ENCODE measurements at places on chromosomes 4 and X.
A peak's percentile ranks its signal among the peaks of the same experiment; 100 is the strongest.

DNA sequence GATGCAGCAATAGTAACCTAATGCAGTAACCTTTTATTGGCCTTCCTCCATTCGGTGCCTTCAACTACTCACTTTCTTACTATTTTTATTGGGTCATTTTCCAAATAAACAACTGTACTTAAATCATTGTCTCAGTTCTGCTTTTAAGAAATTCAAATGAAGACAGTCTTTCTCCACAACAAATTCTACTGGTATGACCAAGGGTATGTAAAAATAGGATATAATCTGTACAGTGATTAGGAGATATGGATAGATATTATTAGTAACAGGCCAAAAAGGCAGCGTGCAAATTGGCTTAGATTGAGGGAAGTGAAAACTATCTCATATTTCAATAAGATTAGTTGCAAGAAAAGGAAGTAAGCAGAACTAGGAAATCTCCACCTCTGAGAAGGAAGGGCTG lies 177.4 kb upstream of the PPP1R2C start:
- no peak for DNase-seq

- DNase-seq: peak; percentile 90
Measured at GRCh38 chr4:39697740-39698423, at the start of gene UBE2K. UBE2K (plus strand) TSS chr4:39698136; CDS start chr4:39698328, 192 bp downstream.

- DNase-seq: no peak
Measured at GRCh38 chr4:19982556-19982955, 269.1 kb upstream of the SLIT2 start.

GRCh38 chrX:46575586-46575985 lies 2.0 kb downstream of the CHST7 start:
- DNase-seq: no peak

GRCh38 chr4:98528882-98529281 lies 129.5 kb downstream of the TSPAN5 start:
- DNase-seq: no peak

GRCh38 chrX:109889289-109890006 lies 113.5 kb upstream of the TMEM164 start:
- peak; percentile 35 for DNase-seq

GRCh38 chr4:40826821-40827220 lies 77.1 kb downstream of the NSUN7 start:
- DNase-seq: no peak

DNA sequence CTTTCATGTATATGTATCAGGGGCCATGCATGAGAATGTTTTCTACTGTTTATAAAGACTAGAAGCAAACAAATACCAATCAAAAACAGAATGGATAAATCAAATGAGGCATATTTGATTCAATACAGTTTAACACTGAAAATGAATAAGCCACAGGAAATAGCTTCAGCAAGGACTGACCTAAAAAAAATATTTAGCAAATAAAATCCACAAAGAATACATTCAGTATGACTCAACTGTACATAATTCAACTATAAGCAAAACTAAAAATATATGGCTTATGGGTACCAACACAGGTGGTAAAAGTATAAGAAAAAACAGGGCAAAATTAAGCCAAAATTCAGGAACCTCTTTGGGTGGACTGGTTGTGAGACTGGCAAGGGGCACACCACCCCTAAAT lies 112.9 kb downstream of the KCNIP4 start:
- DNase-seq: no peak

GRCh38 chr4:138977524-138977923 lies 38.1 kb upstream of the NOCT start:
- DNase-seq: peak; percentile 41

- DNase-seq: peak; percentile 39
Measured at GRCh38 chr4:95188701-95189370, 359.9 kb downstream of the UNC5C start.

GRCh38 chr4:10492464-10492863 lies 35.2 kb upstream of the ZNF518B start:
- no peak for DNase-seq

- DNase-seq: no peak
Measured at GRCh38 chrX:150366951-150367545, 3.9 kb downstream of the MAMLD1 start.

- DNase-seq: no peak
Measured at GRCh38 chr4:150890246-150890645, 124.8 kb downstream of the LRBA start.

DNA sequence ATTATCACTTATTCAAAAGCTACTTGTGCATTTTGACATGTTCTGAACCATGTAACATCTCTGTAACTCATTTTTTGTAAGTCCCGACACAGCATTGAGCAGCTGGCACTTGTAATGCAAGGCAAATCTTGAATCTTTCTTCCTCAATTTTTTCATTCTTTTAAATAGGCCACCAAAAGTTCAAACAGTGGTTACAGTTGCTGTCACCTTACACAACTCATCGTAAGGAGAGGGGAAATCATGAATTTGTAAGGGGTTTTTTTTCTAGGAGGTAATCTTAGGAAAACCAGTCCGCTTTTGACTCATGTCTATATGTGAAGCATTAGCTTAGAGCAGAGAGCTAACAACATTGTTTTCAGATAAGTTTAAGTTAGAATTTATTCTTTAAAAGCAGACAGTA lies 124.5 kb downstream of the PDLIM5 start:
- no peak for DNase-seq

GRCh38 chrX:13994536-13995080 lies 35.1 kb downstream of the GEMIN8 start:
- DNase-seq: no peak

DNA sequence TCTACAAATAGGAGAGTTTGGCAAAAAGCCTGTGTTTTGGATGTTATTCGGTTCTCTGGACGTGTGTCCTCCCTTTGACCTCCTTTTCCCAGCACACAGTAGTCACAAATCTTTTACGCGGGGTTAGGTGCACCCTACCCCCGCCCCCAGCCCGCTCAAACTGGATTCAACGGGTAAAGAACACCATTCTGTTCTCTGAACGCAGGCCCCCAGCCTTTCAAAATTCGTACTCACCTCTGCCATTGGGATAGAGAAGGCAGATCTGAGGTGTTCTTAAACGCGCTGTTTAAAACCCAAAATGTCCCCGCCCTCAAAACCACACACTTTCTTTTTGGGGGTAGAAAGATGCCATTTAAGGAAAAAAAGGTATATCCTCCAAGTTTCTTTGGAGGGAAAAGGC lies 2.7 kb downstream of the LEF1 start:
- no peak for DNase-seq

DNA sequence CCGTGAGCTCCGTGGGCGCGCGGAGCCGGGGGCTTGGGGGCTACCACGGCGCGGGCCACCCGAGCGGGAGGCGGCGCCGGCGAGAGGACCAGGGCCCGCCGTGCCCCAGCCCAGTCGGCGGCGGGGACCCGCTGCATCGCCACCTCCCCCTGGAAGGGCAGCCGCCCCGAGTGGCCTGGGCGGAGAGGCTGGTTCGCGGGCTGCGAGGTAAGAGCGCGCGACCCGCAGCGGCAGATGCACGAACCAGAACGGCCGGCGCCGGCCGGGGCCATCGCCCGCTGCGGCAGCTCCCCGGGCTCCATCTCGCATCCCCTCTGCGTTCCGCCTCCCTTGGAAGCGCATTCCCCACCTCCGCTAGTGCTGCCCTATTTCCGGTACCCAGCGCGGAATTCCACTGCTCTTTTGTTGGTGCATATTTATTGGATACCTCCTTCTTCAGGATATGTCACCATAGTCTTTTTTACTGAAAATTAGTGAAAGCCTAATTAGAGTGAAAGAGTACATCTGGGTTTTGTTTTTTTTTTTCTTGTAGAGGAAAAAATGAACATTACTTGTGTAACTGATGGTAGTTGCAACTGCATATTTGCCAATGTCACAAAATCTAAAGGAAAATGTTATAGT lies 797 bp downstream of the PKD2 start:
- no peak for DNase-seq

DNA sequence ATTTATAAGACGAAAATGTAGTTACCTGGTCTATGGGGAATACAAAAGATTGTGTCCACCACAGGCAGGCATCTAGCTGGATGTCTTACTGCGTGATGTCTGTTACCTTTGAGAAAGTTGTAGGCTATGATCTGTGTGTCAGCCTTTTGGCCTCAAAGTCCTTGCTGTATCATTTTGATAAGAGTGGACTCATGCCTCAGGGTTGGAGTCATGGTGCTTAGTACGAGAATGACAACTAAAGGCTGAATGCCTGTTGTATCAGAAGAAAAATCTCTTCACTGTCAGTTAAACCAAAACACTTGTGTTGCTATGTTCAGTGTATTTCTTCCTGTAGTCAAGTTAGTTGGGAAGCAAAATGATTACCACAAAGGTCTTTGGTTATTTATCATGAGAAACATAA lies 226.2 kb downstream of the ARHGAP10 start:
- no peak for DNase-seq

GRCh38 chr4:141340458-141340857 lies 119.8 kb downstream of the ZNF330 start:
- no peak for DNase-seq

- DNase-seq: no peak
Measured at GRCh38 chr4:8121292-8122015, 37.2 kb downstream of the ABLIM2 start.

DNA sequence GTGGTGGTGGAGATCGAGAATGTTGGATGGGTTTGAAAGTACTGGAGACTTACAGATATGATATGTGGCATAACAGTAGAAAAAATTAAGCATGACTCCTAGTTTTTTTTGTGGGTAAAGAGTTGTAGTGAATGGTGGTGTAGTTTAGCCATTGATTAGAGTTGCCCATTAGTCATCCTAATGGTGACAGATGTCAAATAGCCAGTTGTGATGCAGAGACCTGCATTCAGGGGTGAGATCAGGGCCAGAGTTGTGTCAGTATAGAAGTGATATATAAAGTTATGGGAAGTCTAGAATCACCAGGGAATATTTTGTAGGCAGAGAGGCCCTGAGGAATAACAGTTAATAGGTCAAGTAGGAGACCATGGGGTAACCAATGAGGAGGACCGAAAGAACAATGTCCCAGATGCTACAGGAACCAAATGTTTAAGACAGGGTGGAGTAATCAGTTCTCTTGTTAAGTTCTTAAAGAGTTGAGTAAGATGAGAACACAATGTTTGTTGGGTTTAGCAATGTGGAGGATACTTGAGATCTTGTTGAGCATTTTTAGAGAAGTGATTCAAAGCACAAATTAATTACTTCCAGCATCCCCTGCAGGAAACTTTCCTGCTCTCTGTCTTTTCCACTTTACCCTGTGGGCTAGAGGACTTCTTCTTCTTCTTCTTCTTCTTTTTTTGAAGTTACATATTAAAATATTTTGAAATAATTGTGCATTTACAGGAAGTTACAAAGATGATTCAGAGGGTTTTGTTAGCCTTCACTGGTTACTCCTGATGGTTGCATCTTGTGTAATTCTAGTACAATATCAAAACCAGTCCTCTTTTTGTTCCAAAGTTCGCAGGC lies 13.3 kb downstream of the SGMS2 start:
- DNase-seq: no peak

DNA sequence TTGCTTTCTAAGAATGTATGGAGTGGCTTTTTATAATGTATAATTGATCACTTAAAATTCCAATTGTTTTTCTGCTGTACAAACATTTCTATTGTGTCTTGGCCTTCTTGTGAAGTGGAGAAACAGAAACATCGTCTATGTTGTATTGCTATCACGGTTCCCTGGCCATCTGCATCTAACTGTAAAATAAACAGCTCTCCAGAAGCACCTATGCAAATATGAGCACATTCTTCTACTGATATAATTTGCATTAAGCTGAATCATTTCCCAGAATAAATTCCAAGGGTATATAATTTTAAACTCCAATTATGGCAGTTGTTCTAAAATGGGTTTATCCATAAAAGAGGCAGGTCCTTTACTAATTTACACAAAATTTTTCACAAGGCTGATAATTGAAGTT lies 261.6 kb upstream of the STS start:
- no peak for DNase-seq

GRCh38 chrX:79630033-79631009 lies 263.2 kb upstream of the ITM2A start:
- no peak for DNase-seq

- DNase-seq: no peak
Measured at GRCh38 chr4:56976283-56976836, 1.0 kb downstream of the NOA1 start.

DNA sequence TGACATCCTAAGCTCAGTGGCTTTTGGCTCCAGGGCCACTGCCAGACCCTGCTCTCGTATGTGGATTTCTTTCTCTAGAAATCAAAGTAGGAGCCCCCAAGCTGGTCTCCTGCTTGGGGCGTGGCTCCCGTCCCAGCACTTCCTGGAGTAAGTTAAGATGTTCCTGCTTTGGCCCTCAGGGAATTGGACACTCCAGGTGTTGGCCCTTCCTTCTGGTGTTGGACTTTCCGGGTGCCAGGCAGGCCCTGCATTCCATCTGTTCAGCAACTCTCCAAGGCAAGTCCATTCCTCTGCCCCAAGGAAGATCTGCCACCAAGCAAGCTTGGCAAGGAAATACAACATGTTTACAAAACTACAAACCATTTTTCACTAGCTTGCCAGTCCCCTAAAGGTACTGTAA lies 22.1 kb upstream of the GPC4 start:
- DNase-seq: no peak

DNA sequence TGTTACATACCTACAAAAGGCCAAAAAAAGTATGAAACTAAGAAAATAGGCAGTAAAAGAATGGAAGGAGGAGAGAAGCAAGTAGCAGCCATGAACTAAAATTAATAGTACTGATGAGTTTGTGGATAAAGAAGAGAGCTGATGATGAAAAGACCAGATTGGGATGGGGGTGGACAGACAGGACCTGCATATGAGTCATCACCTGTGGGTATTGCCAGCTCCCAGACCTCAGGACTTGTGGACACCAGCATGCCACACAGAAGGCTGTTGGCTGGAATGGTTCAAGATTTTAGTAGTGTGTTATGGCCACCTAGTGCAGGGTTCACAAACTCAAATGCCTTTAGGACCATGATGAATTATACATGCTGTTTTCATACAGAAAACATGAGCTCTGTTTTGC lies 58.9 kb downstream of the ARX start:
- DNase-seq: no peak

- DNase-seq: no peak
Measured at GRCh38 chrX:26019386-26019785, 118.8 kb upstream of the MAGEB18 start.

- no peak for DNase-seq
Measured at GRCh38 chr4:188370777-188371176, 231.5 kb downstream of the TRIML1 start.

- DNase-seq: no peak
Measured at GRCh38 chr4:11702886-11703557, 274.3 kb upstream of the HS3ST1 start.

DNA sequence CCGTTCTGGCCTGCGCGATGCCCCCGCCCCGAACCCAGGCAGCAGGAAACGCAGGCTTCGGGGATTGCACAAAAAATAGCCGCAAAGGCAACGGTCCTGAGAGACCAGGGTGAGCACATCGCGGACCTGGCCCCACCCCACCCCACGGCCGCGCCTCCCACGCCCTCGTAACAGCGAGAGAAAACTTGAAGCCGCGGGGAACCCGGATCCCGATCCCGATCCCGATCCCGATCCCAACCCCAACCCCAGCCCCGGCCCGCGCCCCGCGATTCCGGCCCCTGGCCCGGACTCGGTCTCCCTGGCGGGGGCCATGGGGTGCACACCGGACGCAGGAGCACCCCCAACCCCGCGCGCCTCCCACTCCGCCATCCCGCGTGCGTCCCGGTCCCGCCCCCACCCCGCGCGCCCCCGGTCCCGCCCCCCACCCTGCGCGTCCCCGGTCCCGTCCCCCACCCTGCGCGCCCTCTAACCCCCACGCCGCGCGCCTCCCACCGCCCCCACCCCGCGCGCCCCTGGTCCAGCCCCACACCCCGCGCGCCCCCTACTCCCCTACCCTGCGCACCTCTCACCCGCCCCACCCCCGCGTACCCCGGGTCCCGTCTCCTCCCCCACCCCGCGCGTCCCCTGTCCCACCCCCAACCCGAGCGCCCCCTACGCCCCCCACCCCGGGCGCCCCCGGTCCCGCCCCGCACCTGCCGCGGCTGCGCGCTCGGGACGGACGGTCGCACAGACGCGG lies 29.0 kb downstream of the NOP14 start:
- peak; percentile 43 for DNase-seq
